ENCODE measurements at places on chromosomes 7 and 10.

GRCh38 chr7:137717811-137718271 is 128.9 kb downstream of the DGKI start:
- DNase-seq = no peak

DNA sequence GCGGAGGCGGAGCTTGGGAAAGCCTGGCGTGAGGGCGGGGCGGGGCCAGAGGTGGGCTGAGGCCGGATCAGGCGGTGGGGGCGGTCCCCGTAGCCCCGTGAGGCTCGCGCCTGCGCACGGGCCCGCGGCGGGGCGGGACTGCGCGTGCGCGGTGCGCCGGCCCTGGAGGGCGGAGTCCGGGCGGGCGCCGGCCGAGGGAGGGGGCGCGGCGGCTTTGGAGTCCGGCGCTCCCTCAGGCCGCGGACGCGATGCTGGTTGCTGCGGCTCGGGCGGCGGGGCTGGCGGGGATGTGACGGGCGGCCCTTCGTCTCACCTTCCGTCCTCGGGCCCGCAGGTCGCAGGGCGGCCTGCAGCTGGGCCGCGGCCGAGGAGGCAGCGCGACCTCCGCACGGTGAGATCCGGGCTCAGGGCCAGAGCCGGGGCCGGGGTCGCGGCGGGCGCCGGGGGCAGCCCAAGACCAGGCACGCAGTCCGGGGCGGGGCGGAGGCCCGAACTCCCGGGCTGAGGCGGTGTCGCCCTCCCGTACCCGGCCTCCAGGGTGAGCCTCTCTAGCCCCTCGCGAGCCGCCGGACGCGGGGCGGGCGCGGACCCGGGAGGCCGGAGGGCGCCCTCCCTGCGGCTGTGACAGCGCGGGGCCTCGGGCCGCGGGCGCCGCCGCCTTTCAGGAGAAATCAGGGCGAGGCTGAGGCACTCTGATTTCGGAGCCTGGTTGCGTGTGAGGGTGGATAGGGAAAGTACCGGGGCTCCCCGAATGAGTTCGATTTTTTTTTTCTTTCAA is at the start of gene CCSER2:
Gene CCSER2, plus strand, starts transcription at position 172 of the 778 bp plus-strand sequence. CDS start 42,464 bp downstream, outside the sequence.
- DNase-seq = peak; percentile 96

DNA sequence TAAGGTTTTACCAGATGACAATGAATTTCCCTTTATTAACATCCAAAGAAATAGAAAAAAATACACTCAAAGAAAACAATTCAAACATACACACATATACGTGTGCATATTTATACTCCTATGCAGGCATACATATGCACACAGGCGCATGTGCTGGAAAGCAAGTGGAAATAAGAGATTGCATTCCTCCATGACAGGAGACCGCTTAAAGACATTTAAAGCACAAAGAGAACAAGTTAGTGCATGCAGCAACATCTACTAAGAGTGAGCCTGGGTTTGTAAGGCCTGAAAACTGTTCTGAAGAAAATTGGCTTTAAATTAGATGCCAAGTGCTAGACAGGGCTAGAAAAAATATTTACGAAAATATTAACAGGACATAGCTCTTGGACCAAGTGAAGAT is 40.1 kb upstream of the PPP1R17 start:
- DNase-seq = no peak

DNA sequence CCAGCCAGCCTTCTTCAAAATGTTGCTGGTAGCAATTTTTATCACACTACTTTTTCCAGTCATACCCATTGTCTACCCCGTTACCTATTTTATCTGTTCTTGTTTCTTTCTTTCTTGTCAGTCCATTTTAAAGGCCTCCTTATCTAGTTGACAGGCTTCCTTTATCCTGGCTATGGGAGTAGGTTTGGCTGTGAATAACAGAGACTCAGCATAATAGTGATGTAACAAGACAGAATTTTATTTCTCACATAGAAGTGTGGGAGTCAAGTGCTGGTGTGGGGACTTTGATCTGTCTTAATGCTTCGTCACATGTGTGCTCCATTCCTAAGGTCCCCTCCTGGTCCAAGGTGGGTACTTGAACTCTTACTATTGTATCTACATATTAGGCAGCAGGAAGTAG is 283.6 kb downstream of the EXOC4 start:
- DNase-seq = no peak

GRCh38 chr10:80476685-80477084 is 22.6 kb downstream of the TSPAN14 start:
- no peak for DNase-seq

- no peak for DNase-seq
These were observed 125.2 kb upstream of the STEAP4 start for GRCh38 chr7:88431882-88432281.

DNA sequence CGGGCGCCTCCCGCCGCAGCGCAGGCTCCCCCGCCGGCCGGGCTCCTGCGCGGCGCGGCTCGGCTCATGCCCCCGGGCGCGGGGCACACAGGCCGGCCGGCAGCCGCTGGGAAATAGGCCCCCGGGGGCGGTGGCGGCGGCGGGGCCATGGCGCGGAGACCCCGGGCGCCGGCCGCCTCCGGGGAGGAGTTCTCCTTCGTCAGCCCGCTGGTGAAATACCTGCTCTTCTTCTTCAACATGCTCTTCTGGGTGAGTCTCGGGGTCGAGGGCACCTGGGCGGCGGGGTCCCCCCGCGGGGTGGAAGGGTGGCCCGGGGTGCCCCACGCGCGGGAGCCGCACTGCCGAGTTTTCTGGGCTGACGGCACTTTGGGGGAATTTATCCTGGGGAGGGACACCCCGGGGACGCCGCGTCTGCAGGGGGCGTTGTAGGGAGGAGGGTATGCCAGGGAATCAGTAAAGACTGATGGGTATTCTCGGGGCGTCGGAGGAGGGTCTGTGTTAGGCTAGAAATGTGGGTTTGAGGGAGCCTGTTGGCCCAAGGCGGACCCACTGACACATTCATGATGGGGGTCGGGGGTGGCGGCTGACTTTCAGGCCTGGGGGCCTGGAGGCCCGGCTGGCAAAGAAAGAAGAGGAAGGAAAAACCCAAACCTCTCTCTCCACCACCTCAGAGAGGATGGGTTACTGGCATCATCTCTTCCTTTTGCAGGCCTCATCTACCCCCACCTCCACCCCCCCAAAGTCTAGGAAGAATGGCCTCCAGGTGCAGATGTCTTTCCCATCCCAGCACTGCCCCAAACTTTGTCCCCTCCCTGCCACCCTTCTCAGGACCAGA is 544 bp downstream of the TSPAN33 start:
- no peak for DNase-seq

GRCh38 chr10:102634686-102635085 is 9.6 kb upstream of the TRIM8 start:
- DNase-seq = no peak

DNA sequence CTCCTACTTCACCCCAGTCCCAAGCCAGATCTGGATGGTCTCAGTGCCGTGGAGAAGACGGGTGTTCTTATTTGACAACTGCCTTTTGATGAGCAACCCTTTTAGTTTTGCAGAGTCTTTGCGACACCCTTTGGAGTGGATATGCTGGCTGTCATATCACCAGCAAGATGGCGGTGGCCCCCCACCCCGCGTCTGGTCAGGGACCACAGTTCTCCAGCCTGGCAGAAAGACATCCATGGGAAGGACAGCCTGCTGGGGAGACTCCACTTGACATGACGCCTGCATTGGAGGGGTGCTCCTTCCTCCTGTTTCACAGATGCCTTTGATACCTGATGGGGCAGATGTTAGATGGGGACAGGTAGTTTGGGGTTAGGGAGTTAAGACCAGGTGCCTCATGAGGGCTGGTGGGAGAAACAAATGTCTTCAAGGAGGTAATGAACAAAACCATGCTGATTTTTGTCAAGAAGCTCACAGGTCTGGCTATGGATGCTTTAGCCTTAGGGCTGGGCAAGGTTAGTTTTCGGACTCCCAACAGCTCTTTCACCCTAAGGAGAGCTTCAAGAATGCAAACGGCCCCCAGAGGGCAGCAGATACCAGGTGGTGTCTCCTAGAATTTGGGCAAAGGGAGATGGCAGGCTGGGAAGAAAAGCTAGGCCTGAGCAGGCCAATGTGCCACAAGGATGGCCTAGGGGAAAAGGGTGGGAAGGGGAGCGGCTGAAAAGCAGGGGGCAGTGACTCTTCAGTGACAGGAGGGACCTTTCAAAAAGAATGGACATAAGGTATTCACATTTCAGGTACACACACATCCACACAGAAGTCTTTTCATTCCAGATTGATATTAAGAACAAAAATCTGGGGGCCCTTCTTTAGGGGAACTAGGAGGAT is 95.2 kb downstream of the CLEC2L start:
- DNase-seq = no peak

GRCh38 chr7:120185940-120186682 is 86.9 kb upstream of the KCND2 start:
- DNase-seq = no peak

DNA sequence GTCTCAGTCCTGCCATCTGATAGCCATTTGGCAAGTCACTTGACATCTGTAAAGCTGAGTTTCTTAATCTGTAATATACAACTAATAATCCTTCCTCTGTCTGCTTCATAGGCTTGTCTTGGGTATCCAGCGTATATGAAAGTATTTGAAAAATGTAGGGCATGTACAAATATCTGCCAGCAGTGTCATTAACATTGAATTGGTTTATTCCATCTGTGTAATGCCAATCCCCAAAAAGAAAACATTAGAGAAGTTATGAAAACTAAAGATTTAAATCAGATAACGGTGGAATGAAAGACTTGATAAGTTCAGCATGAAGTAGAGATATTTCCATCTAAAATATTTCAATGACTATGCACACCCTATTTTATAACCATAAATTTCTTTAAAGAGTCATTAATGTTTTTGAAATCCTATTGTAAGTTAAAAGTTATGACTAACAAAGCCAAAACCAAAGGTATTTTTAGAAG is 9.8 kb upstream of the RTKN2 start:
- DNase-seq = no peak

DNA sequence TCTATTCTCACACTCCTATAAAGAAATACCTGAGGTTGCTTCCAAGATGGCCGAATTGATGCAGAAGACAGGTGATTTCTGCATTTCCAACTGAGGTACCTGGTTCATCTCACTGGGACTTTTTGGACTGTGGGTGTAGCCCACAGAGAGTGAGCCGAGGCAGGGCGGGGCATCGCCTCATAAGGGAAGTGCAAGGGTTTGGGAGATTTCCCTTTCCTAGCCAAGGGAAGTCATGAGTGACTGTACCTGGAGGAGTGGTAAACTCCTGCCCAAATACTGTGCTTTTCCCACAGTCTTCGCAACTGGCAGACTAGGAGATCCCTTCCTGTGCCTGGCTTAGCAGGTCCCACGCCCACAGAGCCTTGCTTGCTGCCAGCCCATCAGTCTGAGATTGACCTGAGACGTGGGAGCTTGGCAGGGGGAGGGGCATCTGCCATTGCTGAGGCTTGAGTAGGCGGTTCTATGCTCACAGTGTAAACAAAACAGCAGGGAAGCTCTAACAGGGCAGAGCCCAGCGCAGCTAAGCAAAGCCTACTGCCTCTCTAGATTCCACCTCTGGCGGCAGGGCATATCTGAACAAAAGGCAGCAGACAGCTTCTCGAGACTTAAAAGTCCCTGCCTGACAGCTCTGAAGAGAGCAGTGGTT is 152.2 kb downstream of the ARL4A start:
- peak; percentile 42 for DNase-seq

- DNase-seq = no peak
These were observed 281.7 kb downstream of the SORCS3 start for GRCh38 chr10:104922810-104923209.

DNA sequence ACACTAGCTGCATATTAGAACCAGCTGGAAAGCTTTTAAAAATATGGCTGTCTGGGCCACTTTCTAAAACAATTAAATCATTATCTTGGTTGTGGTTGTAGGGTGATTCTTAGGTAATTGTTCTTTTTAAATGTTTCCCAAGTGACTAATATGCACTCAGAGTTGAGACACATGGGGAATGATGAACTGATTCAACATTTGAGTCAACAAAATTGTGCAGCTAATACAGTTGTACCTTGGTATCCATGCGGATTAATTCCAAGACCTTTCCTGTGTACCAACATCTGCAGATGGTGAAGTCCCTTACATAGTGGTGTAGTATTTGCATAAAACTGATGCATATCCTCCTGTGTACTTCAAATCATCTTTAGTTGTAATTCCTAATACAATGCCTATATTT is 242.2 kb downstream of the ATRNL1 start:
- DNase-seq = no peak

GRCh38 chr7:155734445-155734809 is 77.8 kb downstream of the SHH start:
- no peak for DNase-seq

- no peak for DNase-seq
These were observed at the start of gene MKX for GRCh38 chr10:27745732-27746396. MKX (minus strand) TSS chr10:27745819; CDS start chr10:27743415, 2,404 bp downstream.

- no peak for DNase-seq
These were observed 1.2 kb downstream of the FLNC start for GRCh38 chr7:128831178-128831993.

DNA sequence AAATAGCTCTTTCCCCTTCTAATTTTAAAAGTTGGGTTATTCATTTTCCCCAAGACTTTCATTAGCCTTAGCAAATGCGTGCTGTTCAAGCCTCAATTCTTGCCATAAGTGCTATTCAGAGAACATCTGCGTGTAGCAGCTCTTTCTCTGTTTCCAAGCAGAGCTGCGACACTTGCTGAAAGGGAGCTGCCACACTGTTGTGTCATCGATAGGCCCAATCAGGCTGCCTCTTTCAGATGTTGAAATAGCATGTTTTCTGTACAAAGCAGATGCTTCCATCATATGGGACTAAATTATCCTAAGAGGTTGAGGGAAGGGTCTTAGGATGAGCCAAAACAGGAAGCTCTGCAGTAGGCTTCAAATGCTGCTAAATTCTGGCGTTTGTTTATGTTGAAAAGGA is 220.9 kb upstream of the CDC14C start:
- no peak for DNase-seq

- DNase-seq = no peak
These were observed 83.0 kb downstream of the CXCL12 start for GRCh38 chr10:44301781-44302355.

DNA sequence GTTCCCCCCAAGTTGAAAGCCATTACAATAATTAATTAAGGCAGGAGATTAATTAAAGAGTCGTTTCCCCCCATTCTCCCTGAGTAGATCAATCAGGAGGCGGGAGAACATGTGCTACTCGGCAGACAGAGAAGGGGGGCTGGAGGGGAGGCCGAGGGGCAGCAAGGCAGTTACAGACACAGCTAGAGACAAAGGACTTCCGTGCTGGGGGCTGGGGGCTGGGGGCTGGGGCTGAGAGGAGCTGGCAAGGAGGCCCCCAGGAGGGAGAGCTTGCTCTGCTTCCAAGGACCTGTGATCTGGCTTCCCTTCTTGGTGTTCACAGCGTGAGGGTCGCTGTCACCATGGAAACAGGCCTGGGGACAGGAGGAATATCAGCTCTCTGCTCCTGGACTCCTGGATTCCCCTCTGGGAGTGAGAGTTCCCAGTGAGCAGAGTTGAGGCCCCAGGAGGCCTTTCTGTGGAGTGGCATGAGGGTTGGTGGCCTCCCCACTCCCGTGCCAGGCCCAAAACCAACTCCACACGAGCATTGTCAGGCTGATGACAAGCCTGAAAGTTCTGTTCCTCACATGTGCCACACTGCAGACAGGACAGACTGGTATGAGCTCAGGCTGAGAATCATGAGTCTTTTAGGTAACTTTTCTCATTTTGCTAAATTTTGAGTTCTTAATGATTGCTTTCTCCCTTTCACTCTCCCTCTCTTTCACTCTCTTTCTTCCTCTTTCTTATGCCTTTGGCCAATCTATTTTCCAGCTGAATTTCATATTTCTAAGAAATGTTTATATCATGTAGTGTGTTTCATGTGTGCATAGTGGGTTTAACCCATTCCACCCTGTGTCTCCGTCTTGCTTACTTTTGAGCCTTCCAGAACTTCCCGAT is 16.4 kb downstream of the FAM241B start:
- no peak for DNase-seq

Data from T47D (cell line).